Hypothalamus (tissue), 51 donors: ENCODE measurements at places on chromosomes 4 and X.

- DNase-seq: no peak
These were observed 191.1 kb downstream of the KCTD8 start for GRCh38 chr4:44257461-44257860.

- DNase-seq: no peak
These were observed 212.3 kb downstream of the NAP1L3 start for GRCh38 chrX:93461060-93461459.

GRCh38 chr4:10587697-10588096 is 96.9 kb downstream of the CLNK start:
- DNase-seq: no peak

GRCh38 chr4:102735582-102735981 is 25.2 kb downstream of the MANBA start:
- DNase-seq: no peak

GRCh38 chrX:131752493-131753198 is 208.8 kb downstream of the OR13H1 start:
- peak; percentile 75 for DNase-seq

DNA sequence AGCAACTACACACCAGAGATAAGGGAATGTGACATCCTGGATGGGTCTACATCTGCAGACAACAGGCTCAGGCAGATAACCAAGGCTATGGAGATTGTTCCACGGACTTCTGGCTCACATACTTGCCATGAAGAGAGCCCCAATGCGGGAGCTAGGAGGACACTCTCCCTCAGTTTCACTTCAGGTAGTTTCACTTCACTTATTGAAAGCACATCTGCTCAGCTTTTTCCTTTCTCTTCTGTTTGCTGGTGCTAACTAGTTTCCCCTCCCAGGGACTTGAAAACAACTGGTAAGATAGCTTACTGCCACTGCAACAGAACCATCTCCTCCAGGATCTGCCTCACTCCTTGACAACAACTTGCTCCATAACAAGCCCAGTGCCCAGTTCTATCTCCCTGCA is 1.4 kb upstream of the CT47C1 start:
- no peak for DNase-seq

DNA sequence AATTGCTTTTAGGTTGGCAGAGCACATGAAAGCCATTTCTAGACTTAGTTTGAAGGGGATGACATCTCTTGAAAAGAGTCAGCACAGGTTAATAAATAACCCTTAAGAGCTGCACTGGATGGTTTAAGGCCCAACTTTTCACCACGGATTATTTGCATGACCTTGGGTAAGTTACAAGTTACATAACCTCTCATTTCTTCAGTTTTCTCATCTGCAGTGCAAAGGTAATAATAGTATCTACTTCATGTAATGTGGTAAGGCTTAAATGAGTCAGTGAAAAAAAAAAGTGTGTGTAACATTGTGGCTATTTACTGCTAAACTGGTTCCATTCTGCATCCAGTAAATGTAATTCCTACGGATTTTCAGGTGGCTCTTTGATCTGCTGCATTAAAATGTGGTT is 715.8 kb downstream of the CCSER1 start:
- DNase-seq: no peak

GRCh38 chr4:149108626-149109025 is 666.4 kb upstream of the NR3C2 start:
- DNase-seq: no peak

DNA sequence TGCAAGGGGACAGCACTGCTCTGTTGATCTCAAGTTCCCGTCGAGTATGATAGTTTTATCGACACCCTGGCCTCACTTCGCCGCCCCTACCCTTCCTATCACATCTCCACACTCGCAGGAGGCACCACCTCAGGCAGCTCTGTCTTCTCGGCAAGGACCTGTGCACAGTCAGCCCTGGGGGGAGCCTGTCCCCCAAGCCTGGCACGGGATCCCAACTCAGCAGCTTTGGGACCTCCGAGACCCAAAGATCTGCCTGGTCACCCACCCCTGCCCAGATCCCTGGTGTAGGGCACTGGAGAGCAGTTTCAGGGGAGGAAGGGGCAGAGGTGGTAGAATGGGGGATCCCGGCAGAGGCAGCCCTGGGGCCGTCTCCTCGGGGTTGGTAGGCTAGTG is 18.0 kb upstream of the UBA1 start:
- no peak for DNase-seq
